ENCODE measurements at places on chromosomes 2 and 18.

- DNase-seq, result peak; percentile 7
These were observed 175.7 kb downstream of the FAM210A start for GRCh38 chr18:13550418-13551304.

- peak; percentile 76 for DNase-seq
These were observed 3.1 kb upstream of the GMPPA start for GRCh38 chr2:219495531-219496122.

GRCh38 chr2:112491946-112492345, 10.0 kb downstream of the TTL start:
- no peak for DNase-seq

- DNase-seq, result peak; percentile 11
These were observed 94.0 kb downstream of the NDUFA10 start for GRCh38 chr2:239930871-239931771.

GRCh38 chr2:20205915-20206524, 18.9 kb downstream of the SDC1 start:
- DNase-seq, result no peak

- no peak for DNase-seq
These were observed 273.7 kb upstream of the PKDCC start for GRCh38 chr2:41774011-41774605.

DNA sequence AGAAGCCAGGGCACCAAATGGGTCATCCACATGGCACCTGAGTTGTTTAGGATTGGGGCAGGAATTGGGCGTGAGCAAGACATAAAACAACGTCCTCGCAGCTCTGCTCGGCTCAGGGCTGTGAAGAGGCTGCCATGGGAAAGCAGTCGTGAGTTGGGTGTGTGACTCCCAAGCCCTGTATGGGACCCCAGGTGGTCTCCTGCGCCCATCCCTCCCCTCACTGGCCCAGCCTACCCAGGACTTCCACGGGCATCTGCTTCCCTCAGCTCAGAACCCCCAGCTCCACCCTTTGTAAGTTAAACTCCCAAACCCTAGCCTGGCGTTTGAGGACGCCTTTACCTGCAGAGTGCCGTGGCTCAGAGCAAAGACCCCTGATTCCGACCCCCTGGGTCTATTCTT, 23.2 kb upstream of the HPCAL1 start:
- DNase-seq, result no peak

DNA sequence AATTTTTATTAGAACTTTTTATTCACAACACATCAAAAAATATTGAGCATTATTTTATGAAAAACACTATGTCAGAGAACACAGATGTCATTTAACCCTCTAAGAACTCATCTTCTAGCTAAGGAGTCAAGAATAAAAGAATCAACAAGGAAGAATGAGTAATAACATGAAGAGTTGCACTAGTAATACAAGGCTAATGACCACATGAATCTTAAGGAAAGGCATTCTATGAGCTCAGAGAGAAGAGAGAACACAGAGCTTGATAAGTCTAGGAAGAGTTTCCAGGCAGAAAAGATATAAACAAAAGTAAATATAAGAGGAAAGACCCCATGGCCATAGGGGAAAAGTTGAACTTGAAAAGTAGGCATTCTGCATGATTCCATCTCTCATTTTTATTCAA, 166.5 kb downstream of the MAIP1 start:
- DNase-seq, result no peak
